ENCODE measurements at places on chromosomes 7 and 10.

GRCh38 chr7:158029509-158029908 is 558.1 kb downstream of the PTPRN2 start:
- no peak for DNase-seq

GRCh38 chr10:44960482-44961229 is 1.1 kb downstream of the RASSF4 start:
- no peak for DNase-seq

GRCh38 chr7:139743967-139744767 is 33.6 kb downstream of the HIPK2 start:
- no peak for DNase-seq

DNA sequence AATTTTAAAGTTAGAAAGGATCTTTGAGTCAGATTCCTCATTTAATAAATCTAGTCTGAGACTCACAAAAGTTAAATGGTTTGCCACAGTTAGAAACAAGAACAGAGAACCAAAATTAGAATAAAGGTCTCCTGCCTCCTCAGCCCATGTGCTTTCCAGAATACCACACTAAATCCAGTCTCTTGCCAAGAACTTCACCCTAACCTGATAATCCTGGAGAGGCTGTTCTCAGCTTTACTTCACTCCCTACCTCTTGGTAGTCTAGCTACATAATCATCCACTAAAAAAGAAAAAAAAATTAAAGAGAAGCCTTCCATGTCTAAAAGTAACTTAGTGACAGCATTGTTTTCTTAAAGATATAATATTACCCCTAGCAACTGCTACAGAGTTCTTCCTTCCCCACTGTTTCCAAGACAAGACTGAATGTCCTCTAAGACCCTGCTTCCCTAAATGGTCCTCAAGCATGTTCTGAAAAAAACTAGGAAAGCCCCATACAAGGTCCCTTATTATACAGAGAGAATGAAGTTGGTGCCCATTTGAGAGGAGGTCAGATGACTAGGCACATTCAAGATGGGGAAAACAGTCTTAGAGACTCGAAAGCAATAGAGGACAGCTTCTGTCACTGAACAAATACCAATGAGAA is 56.8 kb downstream of the ZNF438 start:
- no peak for DNase-seq

DNA sequence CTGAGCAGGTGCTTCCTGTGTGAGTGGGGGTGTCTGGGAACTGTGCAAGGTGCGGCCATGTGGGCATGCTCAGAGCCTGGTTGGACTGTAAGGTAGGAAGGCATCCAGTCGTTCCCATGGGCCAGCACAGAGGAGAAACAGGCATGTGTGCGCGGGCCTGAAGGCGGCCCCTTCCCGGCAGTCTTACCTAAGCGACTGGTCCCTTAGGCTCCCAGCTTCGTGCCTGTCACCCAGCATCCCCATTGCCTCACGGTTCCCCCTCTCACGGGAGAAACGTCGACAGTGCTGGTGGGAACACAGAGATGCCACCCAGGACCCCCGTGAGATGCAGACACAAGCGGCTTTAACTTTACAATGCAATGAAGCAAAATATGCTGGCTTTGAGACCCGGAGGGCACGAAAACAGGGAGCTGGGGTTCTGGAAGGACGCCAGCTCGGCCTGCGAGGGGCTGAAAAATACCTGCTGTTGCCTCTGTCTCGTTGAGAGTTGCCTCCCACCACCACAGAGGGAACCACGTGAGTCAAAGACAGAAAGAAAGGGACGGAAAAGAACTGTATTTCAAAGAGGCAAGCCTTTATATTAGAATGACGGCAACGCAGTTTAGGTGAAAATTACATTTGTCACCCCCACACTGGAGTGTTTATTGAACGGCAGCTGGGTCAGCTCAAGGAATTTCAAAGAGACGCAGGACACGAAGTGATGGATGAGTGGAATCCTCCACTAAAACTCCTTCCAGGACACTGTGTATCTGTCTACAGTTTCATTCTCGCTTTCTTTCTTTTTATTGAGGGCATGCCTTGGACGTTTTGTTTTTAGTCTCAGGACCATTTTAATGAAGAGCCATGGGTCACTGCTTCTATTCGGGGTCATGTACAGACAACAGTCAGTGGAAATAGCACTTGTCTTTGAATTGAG is 128.4 kb downstream of the DNAJB6 start:
- no peak for DNase-seq

GRCh38 chr10:125722811-125723210 is 3.3 kb downstream of the EDRF1 start:
- no peak for DNase-seq

GRCh38 chr7:57370739-57371098 is 79.3 kb upstream of the ZNF716 start:
- DNase-seq: no peak

GRCh38 chr7:124257638-124258308 is 224.9 kb upstream of the TMEM229A start:
- no peak for DNase-seq

- no peak for DNase-seq
These were observed 317.8 kb downstream of the SNX13 start for GRCh38 chr7:17622451-17622850.

DNA sequence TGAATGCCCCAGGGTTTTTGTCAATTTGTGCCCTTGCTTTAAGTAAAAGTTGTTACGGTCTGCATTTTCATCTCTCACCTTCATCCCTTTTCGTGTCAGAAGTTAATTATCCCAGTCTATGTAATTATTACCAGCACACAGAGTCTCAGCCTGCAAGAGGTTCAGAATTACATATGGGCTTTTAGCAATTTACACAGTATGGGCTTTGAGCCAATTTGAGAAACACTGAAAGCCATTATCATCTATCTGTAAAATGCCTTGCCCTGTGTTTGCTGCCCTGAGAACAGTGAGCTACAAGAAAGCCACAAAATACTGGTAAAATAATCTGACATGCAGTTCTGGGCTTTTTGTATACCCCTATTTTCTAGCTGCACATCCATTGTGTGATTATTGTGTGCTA is 125.6 kb upstream of the STEAP4 start:
- no peak for DNase-seq

GRCh38 chr10:60541451-60541850 is 151.8 kb upstream of the ANK3 start:
- no peak for DNase-seq

GRCh38 chr7:91557789-91558404 is 293.7 kb downstream of the FZD1 start:
- DNase-seq: no peak

GRCh38 chr7:141144921-141145629 is 71.2 kb downstream of the TMEM178B start:
- DNase-seq: no peak

GRCh38 chr10:11532306-11532705 is 79.1 kb downstream of the USP6NL start:
- DNase-seq: no peak

DNA sequence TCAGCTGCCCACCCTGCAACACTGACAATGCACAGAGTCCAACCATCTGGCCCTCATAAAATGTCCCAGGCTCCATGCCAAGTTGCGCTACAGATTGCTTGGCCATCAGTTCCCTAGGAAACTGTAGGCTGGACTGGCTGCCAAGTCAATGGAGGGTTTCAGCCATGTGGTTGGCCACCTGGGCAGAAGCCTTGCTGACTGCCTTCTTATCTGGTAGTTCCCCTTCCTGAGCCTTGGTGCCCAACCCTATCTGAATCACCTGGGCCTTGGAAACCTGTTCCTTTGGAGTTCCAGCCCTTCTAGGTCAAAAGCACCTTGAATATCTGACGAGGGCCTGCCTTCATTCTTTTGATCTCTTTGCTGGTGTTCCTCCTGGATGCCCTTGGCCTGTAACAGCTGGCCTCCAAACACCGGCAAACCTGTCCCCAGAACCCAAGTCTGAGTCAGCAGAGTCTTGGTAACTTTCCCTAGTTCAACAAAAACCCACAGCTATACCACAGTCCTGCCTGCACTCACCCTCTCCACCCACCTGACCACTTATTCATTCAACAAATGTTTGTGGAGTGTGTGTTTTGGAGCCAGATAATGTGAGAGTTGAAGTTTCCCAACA is 37.4 kb upstream of the KDM7A start:
- DNase-seq: no peak

DNA sequence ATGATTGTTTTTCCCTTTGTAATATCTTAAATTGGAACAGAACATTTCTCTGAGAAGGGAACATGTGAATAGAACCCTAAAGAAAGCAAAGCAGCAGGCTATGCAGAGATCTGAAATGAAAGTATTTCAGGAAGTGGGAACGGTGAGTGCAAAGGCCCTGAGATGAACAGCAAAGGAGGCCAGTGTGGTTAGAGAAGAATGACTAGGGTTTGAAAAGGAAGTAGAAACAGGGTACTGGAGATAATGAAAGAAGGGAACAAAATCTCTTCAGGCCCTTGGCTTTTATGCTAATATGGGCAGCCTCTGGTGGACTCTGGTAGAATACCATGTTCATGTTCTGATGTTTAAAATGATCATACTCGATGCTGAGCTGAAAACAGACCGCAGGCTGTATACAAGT is 22.2 kb downstream of the ARHGAP21 start:
- DNase-seq: no peak

- no peak for DNase-seq
These were observed 1.7 kb upstream of the C7orf25 start for GRCh38 chr7:42913591-42913990.

- DNase-seq: no peak
These were observed 101.0 kb downstream of the HBP1 start for GRCh38 chr7:107269790-107270189.

DNA sequence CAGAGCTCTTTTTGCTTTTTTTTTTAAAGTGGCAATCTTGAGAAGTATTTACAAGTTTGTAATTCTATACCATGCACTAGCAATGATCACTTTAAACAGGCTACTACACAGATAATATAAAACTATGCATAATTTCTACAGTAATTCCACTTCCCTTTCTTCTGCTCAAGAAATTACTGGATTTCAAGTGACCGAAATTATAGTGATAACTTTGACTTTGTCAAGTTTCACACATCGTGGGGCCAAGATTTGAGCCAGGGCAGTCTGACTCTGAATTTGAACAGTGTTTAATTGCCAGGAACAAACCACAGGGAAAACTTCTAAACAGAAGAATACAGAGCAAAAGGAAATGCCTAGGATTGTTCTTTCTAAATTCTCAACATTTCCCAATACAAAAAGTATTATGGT is 288.3 kb upstream of the MKLN1 start:
- DNase-seq: no peak

- no peak for DNase-seq
These were observed 122.6 kb downstream of the KMT2C start for GRCh38 chr7:152313217-152313616.

DNA sequence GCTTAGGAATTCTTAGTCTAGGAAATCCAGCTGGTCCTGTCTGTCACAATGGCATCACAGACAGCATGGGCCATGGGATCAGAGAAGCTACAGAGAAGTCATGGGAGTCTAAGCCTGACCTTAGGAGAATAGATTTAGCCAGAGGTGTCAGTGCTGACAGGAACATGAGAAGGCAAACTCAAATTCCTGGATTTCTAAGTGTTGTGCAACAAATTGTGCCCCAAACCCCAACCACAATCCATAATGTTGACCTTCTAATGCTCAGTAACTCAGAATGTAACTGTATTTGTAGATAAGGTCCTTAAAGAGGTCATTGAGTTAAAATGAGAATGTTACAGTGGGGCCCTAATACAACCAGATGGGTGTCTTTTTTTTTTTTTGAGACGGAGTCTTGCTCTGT is 95.9 kb upstream of the RHOBTB1 start:
- no peak for DNase-seq

DNA sequence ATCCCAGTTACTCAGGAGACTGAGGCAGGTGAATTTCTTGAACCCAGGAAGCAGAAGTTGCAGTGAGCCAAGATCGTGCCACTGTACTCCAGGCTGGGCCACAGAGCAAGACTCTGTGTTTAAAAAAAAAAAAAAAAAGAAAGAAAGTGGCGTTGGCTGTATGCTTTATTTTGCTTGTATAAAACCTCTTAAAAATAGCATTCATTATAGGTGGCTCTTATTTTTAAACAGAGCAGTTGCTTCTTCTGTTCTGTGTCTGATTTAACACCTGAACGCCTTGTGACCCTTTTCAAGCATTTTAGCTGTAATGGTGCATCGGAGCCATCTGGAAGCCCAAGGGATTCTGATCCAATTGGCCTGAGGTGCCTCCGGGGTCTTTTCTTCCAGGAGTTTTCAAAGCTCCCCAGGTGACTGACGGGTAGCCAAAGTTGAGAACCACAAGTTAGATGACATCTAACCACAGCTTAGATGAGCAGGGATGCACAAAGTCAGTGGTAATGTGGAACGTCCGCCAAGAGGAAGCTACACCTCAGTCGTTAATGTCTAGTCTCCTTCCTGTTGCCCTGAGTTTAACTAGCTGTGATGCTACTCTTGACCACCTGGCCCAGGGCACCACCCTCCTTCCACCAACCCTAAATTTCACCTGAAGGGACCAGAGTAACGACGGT is 274.6 kb upstream of the KLF6 start:
- DNase-seq: no peak

- DNase-seq: no peak
These were observed 651 bp downstream of the MYO3A start for GRCh38 chr10:25934621-25935139.

DNA sequence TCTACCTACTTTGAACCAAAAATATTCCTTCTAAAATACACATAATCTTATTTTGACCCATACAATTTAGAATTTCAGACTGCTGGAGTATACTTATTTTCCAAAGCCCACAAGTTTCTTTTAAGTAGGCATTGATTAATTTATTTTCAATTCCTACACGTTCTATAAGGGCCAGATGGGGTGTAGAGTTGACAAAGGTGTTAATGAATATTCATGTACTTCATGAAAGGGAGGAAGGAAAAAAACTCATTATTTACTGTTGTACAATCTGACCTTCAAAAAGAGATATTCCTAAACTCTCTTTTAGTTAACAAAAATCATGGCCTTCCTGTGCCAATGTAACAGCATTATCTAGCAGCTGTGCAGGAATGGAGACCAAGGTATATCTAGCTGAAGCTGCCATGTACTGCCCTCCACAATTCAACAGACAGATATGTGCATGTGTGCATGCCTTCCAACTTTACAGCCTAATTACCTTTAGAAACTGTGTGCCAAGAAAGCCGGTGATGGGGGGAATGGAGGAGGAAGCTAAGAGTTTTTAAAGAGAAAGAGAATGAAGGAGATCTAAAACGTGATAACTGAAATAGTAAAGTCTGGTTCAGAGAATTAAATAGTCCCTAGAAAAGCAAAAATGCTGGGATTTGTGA is 108.9 kb downstream of the UPF2 start:
- no peak for DNase-seq

DNA sequence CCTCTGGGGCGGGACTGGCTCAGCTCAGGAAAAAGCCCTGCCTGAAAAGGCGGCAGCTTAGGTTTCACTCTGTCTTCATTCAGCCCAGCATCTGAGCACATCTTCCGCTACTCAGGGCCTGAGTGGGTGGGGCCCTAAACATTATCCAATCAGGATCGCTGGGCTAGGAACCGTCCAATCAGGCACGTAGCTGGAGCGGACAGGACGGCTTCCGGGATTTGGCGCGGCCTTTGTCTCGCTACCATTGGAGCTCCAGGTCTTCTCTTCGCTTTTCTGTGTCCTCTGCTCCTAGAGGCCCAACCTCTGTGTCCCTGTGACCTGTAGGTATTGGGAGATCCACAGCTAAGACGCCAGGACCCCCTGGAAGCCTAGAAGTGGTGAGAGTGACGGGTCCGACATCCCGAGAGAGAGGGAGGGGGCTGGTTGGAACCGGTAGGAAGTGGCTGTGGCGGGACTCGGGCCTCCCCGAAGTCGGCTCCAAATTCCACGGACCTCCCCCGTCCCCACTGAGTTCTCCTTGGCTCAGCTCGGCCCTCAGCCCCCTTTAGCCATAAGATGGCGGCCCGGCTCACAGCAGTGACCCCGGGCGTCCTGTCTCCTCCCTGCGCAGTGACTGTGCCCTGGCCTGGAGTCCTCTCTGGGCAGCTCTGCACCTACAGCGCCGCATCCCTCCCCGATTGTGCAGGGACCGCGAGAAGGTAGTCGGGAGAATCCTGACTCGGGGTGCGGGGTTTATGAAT is 99.1 kb downstream of the ZNF680 start:
- no peak for DNase-seq
